ENCODE measurements at places on chromosomes 6 and 20.

- no peak for DNase-seq
Observed at GRCh38 chr20:62675877-62676260, 32.8 kb upstream of the NTSR1 start.

DNA sequence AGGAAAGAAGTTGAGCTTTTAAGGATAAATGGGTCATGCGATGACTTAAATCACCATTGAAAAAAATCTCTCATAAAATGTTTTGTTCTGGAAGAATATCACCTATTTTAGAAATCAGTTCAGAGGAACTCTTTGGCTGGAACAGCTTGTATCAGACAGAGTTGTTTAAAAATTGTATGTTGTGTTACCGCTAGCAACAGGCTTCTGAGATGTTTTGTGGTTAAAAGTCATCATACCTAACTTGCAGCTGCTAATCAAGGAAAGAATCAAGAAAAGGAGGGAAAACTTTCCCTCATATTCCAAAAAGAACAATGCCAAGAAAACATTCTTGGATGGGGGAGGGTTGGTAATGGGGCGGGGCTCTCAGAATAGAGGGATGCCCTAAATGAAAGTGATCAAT lies 220.7 kb upstream of the CITED2 start:
- no peak for DNase-seq

GRCh38 chr6:169701311-169701953 lies 397 bp downstream of the WDR27 start:
- DNase-seq, result no peak

DNA sequence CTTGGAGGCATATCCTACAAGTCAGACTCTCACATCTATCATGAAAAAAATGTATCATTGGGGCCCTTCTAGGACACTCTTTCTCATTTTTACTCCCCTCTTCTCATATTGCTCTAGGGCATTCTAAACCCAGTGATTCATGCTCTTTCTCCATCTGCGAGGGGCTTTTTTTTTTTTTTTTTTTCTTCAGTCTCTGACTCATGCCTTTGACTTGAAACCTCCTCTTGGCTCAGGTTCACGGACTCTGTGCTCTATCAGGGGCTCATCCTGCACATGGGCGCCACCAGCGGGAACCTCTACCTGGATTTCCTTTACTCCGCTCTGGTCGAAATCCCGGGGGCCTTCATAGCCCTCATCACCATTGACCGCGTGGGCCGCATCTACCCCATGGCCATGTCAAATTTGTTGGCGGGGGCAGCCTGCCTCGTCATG lies 17.8 kb downstream of the SLC22A1 start:
- no peak for DNase-seq

- DNase-seq, result no peak
Observed at GRCh38 chr6:36200998-36201596, 4.6 kb downstream of the BRPF3 start.
